ENCODE measurements at places on chromosomes 16 and 17.

DNA sequence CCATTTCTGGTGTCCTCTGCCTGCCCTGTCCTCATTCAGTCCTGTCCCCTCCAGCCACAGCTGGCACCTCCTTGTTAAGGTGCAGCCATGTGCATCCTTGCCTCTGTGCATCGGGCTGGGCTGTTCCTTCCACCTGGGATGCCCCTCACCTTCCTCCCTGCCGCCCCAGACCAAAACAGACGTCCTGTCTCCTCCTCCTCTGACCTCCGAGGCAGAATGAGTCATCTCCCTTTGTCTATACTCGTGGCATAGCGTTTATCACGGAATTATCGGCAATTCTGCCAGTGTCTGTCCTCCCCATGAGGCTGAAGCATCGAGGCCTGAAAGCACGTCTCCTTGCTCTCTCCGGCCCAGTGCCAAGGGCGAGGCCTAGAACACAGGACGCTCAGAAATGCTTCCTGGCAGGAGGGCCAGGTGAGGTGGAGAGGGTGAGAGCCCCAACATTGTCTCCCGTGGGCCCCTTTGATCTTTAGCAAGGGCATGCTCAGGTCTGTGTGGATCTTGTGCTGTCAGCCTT, 4.6 kb downstream of the RAI1 start:
- DNase-seq = peak; percentile 12

DNA sequence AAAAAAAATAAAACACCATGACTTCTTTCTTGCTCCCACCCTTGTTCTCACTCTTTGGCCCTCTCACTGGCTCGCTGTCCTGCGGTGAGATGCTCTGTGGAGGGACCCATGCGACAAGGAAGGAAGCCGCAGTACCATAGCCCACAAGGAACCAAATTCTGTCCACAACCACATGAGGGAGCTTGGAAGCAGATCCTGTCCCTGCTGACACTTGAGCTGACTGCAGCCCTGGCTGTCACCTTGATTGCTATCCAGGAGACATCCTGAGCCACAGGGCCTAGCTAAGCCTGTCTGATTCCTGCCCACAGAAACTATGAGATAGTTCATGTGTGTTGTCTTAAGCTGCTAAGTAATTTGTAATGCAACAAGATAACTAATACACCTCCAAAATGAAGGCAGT, 4.8 kb upstream of the MT2A start:
- DNase-seq = peak; percentile 51

GRCh38 chr16:68887107-68887506, 43.8 kb downstream of the TANGO6 start:
- no peak for DNase-seq

DNA sequence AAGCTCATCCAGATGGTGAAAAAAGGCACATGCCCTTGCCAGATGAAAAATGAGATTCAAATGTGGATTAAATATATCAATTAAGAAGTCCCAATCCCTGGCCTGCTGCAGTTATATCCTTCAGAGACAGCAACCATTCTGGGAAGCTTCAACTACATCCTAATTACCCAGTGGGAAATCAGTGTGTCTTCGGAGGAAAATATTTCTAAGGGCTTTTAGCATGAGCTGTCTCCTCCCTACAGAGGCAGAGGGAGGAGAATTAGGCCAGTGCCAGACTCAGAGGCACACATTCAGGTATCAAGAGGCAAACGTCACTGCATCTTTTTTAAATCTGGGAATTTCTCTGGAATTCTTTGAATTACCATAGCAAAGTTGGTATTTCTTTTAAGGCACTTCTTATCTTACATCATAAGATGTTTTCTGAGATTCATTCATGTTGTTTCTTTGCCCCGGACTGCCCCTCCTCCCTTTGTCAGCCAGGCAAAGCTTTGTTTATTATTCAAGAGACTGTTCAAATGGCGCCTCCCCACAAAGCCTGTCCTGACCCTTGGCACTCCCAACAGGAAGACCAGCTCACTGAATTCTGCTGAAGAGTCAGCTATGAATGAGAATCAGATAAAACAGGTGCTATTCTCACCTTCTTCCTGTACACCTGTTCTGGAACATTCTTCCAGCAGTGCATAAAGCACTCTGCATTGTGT, 38.3 kb upstream of the SMPD3 start:
- DNase-seq = no peak

DNA sequence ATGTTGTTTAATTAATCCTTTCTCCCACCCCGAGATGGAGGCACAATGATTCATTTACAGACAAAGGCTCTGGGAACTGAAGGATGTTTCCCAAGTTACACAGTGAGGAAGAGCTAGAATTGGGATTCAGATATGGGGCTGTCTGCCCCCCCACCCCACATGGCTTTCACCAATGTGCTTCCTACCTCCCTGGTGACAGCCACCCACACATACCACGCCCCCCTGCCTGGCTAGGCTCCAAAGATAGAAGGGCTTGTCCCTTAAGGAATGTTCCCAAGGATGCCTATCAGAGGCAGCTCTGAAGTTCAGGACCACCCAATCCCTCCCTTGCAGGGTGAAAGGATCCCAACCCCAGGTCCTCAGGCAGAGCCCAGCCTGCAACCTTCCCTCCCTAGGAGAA, 32.9 kb downstream of the CFAP20 start:
- no peak for DNase-seq

GRCh38 chr17:73261617-73261951, at the start of gene CPSF4L:
Gene CPSF4L (minus strand): TSS chr17:73261880. CDS start chr17:73261818, 62 bp downstream.
- DNase-seq = no peak

GRCh38 chr16:6684076-6684673, 648.5 kb upstream of the RBFOX1 start:
- DNase-seq = no peak

DNA sequence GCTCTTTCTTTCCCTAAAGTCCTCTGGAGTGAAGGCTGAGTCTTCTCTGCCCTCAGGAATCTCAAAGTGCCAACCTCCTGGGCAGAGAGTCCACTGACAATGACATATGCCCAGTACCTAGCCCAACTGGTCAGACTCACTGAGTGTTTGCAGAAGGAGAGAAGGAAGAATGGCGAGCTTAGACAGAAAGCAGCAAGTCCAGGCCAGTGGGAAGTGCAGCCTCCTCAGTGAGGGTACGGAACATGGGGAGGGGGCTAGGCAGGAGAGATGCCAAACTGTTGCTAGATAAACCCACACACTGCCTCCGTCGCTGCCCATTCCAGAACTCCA, 678 bp downstream of the EXOC7 start:
- DNase-seq = no peak

- DNase-seq = no peak
Measured at GRCh38 chr17:76934561-76935320, 66.5 kb downstream of the MGAT5B start.
